ENCODE measurements at places on chromosomes 16 and 17.
A peak's percentile ranks its signal among the peaks of the same experiment; 100 is the strongest.

DNA sequence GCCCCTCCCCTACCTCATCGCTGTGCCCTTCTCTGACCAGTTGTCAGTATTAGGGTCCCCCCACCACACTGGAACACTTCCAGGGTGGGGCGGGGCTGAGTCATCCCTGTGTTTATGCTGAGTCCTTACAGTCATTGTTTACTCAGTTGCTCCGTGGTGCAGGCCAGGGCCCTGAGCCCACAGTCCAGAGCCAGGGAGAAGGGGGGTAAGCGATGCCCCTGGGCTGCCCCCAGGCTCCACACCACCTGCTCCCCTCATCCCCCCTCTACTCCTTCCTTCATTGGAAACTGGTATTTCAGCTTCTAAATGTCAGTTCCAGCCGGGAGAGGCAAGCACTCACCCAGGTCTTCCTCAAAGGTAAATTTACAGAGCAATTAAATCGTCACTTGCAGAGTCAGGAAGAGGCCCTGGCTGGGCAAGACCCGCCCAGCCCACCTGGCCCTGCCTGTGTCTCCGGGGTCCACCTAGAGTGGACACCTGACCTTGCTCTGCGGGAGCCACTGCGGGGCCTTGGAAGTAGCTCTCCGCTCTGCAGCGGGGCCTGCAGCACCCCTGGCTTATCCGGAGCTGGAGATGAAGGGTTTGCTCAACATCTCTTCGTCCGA lies 4.8 kb downstream of the ATP2A3 start:
- DNase-seq, result no peak

GRCh38 chr16:80592273-80592672 lies 51.5 kb downstream of the DYNLRB2 start:
- DNase-seq, result no peak

- no peak for DNase-seq
Measured at GRCh38 chr17:14815079-14815478, 450.0 kb downstream of the PMP22 start.

- DNase-seq, result no peak
Measured at GRCh38 chr16:6560306-6561100, 772.1 kb upstream of the RBFOX1 start.

DNA sequence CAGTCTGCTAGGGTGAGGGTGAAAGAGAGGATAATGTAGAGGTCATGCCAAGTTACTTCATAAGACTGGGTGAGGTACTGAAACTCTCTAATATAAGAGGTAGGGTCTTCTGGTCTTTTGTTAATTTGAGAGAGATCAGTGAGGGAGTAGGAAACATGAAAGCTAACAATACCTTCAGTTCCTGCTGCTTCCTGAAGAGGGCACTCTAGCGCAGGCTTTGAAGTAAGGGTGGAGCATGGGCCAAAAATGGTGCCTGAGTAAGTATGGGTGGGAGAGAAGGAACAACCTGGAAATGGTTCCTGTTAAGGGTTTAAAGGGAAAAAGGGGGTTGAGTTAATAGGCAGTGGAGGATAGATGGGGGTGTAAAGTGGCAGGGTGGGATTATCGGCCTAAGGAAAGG lies 2449.5 kb downstream of the TP53TG3F start:
- no peak for DNase-seq

GRCh38 chr17:42403150-42403549 lies 14.9 kb upstream of the STAT3 start:
- no peak for DNase-seq

- DNase-seq, result no peak
Measured at GRCh38 chr16:31467151-31467773, 4.7 kb upstream of the TGFB1I1 start.

DNA sequence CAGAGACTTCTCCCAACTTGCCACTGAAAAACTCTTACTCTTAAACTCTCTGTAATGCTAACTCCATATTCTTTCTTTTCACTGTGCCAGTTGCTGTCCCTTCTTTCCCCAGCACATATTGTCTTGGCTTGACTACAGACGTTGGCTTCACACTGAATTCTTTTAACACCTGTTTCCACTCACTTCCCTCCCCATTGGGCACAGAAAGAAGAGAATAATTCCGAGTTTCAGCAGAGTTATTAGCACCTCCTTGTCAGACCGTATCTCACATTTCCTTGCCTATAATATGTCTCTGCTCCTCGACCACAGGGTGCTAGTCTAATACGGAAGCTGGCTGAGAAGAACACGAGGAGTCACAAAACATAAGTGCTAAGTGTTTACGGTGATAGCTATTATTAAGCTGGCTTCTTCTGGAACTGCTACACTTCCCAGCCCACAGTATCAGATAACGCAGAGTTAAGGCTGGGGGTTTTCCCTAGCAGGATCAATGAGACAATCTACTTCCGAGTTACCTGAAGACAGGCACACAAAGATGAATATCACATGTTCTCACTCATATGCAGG lies 188.5 kb upstream of the CDH8 start:
- DNase-seq, result no peak

GRCh38 chr17:72104863-72105234 lies 16.0 kb upstream of the SOX9 start:
- no peak for DNase-seq

- DNase-seq, result no peak
Measured at GRCh38 chr16:89749637-89750036, 28.3 kb downstream of the ZNF276 start.

GRCh38 chr16:67517155-67517445 lies 11.5 kb upstream of the RIPOR1 start:
- no peak for DNase-seq

GRCh38 chr17:50057521-50057991 lies 1.6 kb downstream of the ITGA3 start:
- DNase-seq, result no peak

GRCh38 chr16:18832006-18832405 lies 30.7 kb upstream of the ARL6IP1 start:
- DNase-seq, result no peak

DNA sequence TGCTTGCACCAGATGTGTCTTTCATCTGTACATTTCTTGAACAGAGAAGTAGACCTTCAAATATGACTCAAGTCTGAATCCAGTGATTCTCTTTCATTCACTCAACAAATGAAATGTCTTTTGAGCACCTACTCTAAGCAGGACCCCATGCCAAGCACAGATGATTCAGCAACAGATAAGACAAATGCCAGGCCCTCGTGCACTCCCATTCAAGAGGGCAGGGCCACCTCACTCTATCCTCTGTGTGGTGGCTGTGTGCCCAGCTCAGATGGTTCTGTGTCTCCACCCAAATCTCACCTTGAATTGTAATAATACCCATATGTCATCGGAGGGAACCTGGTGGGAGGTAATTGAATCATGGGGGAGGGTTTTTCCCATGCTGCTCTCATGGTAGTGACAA lies 74.1 kb upstream of the NKD1 start:
- DNase-seq, result no peak

GRCh38 chr17:82009413-82009812 lies 13.3 kb downstream of the CENPX start:
- DNase-seq, result no peak

DNA sequence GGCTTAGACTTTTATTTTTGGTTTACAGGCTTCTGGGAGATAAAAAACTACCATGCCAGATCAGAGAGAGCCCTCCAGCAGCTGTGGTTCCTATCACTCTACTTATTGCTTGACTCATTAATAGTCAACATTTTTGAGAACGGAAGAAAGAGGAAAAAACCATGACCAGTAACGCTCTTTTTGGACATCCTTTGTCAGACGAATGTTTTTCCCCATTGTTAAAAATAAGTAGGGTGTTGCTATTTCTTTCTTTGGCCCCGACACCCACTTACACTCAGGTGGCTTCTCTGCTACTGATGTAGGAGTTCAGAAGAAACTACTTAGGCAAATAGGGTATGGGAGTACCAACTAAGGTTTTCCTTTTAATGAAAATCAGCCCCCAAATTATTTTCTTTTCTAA lies 27.5 kb downstream of the TVP23A start:
- DNase-seq, result no peak

GRCh38 chr17:78362671-78363070 lies 2.8 kb upstream of the SOCS3 start:
- DNase-seq, result no peak

- DNase-seq, result no peak
Measured at GRCh38 chr17:56549501-56549900, 44.0 kb upstream of the NOG start.

GRCh38 chr16:68737046-68737729 lies at the start of gene CDH1:
TSS of gene CDH1 (plus strand) at chr16:68737292. CDS start at chr16:68737416, 124 bp downstream.
- DNase-seq, result peak; percentile 43

DNA sequence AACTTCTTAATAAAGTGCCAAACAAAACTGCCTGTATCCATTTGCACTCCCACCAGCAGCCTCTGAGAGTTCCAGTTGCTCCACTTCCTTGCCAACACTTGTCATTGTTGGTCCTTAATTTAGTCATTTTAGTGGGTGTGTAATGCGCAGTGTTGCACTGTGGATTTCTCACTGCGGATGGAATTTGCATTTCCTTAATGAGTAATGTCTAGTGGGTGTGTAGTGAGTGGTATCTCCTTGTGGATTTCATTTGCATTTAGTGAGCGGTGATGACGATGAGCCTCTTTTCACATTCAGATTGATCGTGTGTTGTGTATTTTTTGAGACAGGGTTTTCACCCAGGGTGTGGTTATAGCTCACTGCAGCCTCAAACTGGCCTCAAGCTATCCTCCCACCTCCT lies 4.1 kb upstream of the MSLN start:
- DNase-seq, result no peak

DNA sequence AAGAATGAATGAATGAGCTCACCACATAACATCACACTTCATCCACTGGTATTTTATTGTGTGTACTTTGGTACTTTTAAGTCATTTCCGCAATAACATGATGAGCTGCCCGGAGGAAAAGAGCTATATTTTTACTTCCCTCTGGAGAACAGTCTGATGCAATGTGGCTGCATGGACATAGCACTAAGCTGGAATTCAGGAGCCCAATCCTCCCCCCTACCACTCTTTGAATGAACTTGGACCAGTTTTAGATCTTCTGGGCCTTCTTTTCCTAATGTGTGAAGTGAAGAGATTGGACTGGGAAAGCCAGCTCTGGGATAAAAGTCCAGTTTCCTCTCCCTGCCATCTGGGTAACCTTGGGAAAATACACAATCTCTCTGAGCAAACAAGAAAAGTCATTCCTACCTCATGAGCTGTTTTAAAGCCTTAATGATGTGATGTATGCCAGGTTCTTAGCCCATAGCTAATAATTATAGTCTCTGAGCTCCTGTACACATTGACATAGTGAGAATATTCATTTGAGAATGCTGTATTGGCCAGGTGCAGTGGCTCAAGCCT lies 79.3 kb downstream of the ABCC12 start:
- DNase-seq, result no peak

GRCh38 chr17:55278173-55278961 lies 13.6 kb downstream of the HLF start:
- no peak for DNase-seq

GRCh38 chr16:351804-352520 lies 561 bp downstream of the AXIN1 start:
- no peak for DNase-seq

GRCh38 chr17:43615330-43616028 lies 46.2 kb downstream of the MEOX1 start:
- DNase-seq, result no peak

DNA sequence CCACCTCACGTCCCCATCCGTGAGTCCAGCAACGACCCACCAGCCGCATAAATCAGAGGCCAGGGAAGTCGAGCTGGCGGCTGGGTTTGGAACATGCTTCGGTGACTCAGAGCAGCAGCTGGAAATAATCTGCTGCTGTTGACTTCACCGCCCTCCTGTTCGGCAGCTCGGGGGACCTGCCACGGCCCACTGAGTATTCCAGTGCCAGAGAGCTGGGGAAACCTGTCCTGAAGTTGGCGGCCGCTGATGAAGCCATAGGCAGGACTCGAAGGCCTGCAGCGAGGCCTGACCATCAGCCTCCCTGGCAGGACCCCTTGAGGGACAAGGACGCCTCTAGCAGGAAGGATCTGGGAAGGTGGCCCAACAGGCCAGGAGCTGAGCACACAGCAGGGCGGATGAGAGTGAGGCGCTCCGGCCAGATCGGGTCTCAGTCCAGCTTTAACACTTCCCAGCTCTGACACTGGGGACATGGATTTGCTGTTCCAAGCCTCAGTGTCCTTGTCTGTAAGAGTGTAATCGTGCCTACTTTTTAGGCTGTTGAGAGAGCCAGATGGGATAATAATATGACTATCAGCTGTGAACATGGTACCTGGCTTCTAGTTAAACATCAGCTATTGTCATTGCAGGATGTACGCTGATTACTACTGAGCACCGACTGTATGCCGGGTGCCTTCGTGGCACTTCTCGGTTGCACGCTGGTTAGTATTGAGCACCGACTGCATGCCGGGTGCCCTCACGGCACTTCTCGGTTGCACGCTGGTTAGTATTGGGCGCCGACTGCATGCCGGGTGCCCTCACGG lies 50.4 kb upstream of the CIBAR2 start:
- DNase-seq, result no peak

DNA sequence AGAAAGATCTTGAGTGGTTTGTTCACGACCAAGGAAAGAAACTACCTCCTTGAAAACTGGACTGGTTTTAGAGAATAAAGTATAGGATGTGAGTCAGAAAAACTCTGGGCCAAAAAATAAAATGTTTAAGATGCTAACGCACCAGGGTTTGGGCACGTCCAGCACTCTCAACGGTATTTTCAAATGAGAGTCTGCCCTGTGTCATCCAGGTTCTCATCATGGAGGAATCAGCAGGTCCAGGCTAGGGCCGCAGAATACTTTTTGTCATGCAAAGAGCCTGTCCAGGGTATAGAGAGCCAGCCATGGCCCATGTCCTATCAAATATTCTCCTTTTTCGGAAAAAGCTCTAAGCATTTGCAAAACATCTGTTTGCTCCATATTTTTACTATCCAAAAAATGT lies 2.4 kb downstream of the NXN start:
- DNase-seq, result no peak

DNA sequence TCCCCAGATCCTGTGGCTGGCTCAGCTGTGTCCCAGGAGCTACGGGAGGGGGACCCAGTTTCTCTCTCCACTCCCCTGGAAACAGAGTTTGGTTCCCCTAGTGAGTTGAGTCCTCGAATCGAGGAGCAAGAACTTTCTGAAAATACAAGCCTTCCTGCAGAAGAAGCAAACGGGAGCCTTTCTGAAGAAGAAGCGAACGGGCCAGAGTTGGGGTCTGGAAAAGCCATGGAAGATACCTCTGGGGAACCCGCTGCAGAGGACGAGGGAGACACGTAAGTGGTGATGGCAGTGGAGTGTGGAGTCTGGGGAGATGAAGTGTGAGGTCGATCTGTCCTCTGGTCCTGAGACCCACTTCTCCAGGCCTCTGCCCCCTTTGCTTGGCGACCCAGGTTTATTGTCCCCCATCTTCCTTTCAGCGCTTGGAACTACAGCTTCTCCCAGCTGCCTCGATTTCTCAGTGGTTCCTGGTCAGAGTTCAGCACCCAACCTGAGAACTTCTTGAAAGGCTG lies 585 bp downstream of the WRAP53 start:
- DNase-seq, result no peak

GRCh38 chr16:76959166-76959565 lies 231.8 kb upstream of the MON1B start:
- no peak for DNase-seq

GRCh38 chr17:82964851-82965341 lies 114.5 kb upstream of the METRNL start:
- DNase-seq, result no peak

- no peak for DNase-seq
Measured at GRCh38 chr17:17944743-17945142, 27.5 kb downstream of the TOM1L2 start.

GRCh38 chr17:40074871-40075200 lies 12.1 kb downstream of the THRA start:
- no peak for DNase-seq
